ENCODE measurements at places on chromosomes 12 and 14.
A peak's percentile ranks its signal among the peaks of the same experiment; 100 is the strongest.

DNA sequence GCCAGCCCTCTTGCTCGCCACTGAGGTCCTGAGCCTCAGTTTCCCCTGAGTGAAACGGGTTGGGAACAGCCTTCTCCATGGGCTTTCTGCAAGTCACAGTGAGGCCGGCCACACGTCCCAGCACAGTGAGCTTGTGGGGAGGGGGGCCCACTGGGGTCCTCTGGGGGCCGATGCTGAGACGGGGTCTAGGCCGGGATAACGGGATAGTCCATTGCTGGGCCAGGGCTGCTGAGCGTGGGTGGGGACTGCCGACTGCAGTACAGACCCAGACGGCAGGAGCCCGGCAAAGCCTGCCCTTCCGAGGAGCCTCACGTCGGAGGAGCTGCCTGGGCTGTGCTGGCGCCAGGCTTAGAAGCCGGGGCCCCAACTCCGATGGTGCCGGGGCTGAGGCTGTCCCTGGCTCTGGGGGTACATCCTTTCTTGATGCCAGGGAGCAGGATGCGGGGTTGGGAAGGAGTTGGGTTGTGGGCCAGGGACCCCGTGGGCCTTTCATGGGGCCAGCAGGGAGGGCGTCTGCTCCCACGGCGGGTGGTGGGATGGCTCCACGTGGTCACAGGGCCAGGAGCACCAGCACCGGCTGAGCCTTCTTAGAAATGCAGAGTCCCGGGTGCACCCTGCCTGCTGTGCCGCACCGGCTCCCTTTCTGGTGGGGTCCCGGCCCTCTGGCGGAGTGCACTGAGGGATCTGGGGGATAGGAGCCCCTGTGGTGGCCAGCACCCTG lies 24.2 kb downstream of the NOC4L start:
- no peak for DNase-seq

DNA sequence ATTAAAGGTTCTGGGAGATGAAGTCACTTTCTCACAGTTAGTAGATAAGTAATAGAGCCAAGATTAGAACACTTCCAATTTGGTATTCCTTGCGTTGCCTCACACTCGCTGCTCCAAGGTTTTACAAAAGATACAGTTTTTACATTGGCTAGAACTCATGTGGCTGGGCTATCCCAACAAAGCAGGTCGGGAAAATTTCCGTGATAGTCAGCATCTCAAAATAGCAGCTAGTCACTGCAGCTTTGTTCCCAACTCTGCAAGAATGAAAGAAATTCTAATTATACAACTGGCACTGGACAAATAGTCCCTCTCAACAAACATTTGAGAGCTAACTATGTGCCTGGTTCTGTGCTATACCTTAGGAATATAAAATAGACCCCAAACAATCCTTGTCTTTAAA lies 24.6 kb upstream of the PPP1R12A start:
- no peak for DNase-seq

DNA sequence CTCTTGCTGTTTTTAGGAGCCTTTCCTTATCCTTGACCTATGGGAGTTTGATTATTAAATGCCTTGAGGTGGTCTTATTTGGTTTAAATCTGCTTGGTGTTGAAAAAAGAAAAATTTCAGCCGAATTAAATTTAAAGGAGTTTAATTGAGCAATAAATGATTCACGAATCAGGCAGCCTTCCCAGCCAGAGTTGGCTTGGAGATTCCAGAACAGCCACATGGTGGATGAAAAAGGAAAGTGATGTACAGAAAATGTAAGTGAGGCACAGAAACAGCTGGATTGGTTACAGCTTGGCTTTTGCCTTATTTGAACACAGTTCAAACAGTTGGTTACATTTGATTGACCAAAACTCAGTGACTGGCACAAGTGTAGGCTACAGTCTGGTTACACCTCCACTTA lies 69.7 kb downstream of the WASHC3 start:
- DNase-seq: no peak

- DNase-seq: no peak
Observed at GRCh38 chr12:47773858-47774580, 981 bp downstream of the SLC48A1 start.

GRCh38 chr12:121717041-121717699 lies 4.6 kb downstream of the TMEM120B start:
- no peak for DNase-seq

DNA sequence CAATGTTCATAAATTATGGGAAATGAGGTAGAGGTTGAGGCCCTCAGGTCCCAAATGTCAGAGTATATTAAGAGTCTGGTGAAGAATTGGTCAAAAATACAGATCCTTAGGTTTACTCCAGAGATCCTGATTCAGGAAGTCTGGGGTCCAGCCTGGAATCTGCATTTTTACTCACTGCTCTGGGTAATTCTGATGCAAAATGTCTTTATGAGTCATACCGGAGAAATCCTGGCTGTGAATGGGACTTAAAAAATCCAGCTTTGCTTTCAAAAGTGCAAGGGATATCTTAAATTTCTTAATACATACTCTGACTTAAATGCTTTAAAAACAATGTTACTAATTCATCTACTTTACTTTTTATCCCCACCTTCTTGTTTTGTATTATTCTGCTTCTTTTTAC lies 74.5 kb downstream of the FERMT2 start:
- DNase-seq: no peak

GRCh38 chr12:50986966-50987737 lies 34.8 kb downstream of the HIGD1C start:
- peak; percentile 52 for DNase-seq

- no peak for DNase-seq
Observed at GRCh38 chr12:78725951-78726580, 138.5 kb upstream of the SYT1 start.

- no peak for DNase-seq
Observed at GRCh38 chr14:76205708-76206107, 54.0 kb downstream of the GPATCH2L start.

- no peak for DNase-seq
Observed at GRCh38 chr12:6459004-6459337, 7.1 kb downstream of the TAPBPL start.

- DNase-seq: no peak
Observed at GRCh38 chr12:100365411-100365810, 8.5 kb downstream of the SLC17A8 start.

DNA sequence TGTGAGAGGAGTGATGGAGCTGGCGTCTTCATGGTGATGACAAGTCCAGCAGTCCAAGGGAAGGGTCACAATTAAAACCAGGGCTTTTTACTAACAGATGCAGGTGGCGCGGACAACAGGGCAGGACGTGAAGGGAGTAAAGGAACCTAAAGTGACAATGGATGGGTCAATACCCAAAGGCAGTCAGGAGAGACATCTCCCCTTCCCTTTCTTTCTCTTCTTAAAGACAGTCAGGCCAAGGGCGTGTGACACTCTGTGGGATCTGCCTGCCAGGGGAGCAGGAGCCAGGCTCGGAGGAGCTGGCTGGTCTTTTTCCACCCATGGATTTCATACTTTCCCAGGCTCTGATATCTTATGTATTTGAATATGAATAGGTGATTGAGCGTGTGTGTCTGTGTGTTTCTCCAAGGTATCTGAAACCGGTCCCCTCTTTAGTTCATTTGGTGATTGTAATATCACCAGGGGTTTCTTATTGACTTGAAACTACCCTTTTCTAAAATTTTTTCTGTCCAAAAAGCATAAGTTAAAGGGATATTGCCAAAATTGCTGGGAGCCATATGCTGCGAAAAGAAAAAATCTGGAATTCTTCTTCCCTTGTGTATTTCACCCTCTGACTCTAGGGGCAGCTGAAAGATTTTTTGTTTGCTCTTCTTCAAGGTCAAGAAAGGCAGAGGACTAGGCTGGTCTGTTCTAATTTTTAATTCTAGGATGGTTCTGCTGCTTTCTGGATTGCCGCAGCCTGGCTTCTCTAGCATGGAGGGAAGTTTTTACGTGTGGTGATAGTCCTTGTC lies 61.8 kb downstream of the FBXL14 start:
- no peak for DNase-seq

DNA sequence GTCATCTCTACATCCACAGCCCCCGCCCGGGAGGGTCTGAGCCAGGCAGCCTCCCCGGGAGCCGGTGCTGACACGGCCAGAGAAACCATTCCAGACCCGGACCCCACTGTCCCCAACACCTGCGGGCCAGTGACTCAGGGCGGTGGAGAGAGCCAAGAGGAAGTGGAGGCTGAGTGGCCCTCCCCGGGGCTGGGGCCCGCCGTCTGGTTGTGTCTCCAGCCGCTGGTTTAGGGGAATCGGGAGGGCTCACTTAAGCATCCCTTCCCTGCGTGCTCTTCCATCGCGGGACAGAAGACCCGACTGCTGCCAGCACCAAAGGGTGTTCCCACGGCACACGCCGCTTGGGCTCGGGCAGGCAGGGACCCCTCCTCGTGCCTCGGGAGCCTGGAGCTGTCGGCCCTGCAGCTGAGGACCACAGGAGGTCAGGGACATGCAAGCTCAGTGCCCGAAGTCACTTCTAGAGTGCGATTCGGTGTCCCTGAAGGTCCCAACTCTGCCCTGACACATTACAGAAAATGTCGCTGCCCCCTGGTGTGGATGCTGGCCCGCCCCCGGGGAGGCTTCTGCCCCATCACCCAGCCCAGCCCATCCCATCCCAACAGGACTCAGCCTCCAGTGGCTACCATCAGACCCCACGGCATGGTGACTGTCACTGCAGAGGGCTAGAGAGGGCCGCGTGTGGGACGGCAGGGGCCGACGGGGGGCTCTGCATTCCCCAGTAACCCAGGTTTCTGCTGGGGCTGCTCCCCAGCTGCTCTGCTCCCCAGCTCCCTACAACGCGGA lies 50.8 kb downstream of the GALNT9 start:
- no peak for DNase-seq

GRCh38 chr14:80620434-80620833 lies 321.1 kb downstream of the CEP128 start:
- DNase-seq: no peak

- DNase-seq: no peak
Observed at GRCh38 chr12:64171715-64172114, 50.4 kb downstream of the KICS2 start.

- DNase-seq: no peak
Observed at GRCh38 chr14:49619730-49620129, 696 bp downstream of the RPL36AL start.

DNA sequence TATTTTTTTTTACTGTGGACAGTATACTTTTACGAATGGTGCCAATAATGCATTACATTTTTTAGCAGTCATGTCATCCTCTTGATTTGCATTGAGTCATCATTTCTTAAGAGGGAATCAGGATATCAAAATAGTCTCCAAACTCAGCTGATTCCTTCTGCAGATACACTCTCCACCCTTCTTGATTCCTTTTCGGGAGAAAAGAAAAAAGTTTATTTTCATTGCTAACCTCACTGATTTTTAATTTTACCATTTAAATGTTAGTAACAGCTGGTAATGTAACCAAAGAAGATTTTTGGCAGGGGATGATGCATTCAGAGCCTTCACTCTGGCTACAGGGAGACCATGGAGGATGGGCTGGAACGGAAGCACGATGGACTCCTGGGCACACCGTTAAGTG lies 47.5 kb downstream of the MRPL42 start:
- no peak for DNase-seq

DNA sequence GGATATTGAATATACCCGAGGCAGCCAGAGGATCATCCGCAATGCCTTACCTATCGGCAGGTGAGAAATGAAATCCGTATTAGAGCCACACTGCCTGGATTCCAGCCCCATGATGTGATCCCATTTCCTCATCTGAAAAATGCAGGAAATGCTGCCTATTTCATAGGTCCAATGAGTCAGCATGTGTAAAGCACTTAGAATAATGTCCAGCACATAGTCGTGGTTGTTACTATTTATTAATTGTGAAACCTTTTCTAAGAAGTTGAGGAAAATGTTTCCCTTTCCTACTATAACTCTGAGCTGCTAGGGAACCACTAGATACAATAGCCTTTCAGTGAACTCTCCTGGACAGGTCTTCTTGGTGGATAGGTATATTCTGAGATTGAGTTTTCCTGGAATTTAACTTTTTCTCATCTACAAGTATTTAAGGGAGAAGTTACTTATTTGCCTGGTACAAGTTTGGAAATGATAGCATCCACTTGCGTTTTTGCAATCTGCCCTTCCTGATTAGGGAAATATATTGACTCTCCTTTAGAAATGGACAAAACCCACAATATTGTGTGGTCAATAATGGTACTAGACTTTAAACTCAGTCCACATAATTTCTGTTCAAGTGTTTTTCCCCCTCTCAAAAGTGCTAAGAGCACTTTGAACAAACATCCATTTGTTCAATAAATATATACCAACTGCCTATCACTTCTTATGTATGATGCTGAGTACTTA lies 12.2 kb downstream of the POLR3B start:
- no peak for DNase-seq

DNA sequence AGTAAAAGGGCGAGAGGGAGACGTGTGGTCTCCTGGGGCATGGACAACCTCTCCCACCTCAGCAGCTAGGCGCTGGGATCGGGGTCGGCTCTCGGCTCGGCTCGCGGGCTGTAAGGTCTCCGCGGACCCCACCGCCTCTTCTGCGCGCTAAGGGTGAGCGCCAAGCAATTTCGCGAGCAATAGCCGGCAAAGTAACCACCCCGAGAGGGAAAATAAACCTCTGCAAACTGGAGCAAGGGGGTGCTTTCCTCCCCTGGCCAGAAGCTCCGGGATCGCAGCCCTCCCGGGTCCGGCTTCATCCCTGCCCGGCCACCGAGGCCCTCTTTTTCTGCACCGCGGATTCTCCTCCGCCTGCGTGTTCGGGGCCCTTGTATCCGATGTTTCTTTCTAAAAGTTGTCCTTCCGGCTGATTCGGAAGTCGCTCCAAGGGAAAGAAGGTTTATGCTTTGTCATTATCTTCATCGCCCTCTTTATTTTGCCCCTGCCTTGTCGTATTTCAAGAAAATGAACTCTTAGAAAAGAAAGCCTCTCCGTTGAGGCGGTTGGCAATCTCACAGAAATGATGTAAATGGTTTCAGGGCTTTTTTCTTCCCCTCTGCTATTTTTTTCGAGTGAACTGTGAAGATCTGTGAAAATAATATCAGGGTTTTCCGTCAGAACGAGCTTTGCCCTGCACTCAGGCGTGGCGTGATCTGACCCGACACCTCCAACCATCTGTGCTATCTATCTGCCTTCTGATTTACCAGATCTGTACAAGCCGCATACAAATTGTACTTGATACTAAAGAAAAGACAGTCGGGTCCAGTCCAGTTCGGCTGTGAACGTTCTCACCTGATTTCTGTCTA lies 1.7 kb upstream of the SIX6 start:
- DNase-seq: no peak

DNA sequence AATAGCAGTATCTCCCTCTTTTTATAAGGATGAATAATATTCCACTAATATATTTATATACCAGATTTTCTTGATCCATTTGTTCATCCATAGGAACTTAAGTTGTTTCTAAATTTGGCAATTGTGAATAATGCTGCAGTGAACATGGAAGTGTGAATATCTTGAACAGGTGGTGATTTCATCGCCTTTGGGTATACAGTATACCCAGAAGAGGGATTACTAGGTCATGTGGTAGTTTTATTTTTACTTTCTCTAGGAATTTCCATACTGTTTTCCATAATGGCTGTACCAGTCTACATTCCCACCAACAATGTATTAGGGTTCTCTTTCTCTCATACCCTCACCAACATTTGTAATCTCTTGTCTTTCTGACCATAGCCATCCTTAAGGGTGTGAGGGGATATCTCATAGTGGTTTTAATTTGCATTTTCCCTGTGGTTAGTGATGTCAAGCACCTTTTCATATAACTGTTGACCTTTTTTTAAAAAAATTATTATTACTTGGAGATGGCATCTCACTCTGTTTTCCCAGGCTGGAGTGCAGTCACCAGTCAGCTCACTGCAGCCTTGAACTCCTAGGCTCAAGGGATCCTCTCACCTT lies 20.5 kb downstream of the PPHLN1 start:
- DNase-seq: no peak

- DNase-seq: no peak
Observed at GRCh38 chr14:23379366-23380196, 2.7 kb downstream of the CMTM5 start.
